CD4-positive, alpha-beta T cell treated with Interleukin-15 for 4 hours (primary cell): ENCODE measurements at places on chromosomes 12 and 14.
A peak's percentile ranks its signal among the peaks of the same experiment; 100 is the strongest.

DNA sequence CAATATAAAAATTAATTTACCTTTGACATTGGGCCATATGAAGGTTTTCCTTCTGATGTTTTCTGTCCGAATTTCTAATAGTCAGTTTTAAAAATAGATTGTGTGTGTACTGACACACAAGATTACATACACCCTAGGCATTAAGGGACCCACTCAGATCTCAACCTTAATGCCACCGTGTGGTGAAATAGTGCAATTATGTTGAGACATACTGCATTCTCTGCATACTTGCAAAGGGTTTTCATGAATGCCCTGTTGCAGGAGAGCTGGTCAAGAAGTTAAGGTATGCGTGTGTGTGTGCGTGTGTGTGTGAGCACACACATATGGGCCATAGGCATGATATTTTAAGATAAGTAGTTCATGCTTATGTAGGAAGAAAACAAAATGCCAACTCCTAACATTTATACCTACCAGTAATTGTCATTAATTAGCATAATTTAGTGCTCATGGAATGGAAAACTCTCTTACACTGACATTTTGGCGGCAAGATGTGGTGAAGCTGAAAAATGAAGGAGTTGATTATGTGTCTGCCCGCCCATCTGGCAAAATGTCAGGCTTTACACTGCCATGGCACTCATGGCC, 58.8 kb downstream of the PIK3C2G start:
- DNase-seq = no peak

DNA sequence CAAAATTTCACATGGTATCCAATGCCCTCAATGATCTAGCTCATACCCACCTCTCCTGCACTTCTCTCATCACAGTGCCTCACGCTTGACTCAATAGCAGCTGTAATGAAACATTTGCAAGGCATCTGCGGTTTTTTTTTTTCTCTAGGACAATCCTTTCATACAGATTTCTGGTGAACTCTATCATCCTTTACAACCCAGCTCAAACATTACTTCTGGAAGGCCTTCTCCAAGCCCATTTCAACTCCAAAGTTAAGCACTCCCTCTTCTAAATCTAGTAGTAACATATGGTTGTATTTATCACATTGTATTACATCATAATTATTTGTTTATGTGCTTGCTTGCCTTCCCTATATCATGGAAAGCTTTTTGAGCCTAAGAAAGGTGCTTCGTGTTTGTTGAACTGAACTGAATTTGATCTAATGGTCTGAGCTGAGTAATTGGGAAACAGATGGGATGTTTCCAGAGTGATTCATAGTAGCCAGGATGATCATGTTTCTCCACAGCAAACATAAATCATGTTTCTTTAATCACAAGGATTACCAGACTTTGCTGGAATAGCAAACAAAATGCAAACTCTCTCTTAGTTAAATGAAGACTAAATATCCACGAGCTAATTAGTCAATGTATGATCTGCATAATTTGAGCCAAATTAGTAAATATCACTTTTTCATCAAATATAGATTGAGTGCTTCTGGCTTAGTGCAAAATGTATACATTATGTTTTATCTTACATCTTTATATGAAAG, 14.3 kb downstream of the CFL2 start:
- DNase-seq = no peak

DNA sequence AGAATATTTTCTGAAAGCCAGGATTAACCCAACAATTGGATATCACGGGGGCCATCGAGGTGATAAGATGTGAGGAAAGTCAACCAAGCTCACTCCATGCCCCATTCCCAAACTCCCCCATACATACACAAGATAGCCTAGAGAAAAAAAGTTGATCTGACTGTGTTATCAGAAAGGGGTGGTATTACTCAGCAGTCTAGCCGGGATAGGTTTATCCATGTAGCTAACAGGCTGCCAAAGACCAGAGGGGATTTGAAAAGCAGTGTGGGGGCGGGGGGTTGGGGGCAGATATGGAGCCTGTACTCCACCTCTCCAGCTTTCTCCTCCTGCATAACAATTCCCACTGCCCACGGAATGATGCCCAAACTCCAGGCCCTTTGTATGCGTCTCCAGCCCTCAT, 13.2 kb upstream of the MAP1LC3B2 start:
- DNase-seq = no peak

GRCh38 chr14:95123891-95124579, 33.3 kb downstream of the DICER1 start:
- no peak for DNase-seq

GRCh38 chr14:70935135-70935534, 27.9 kb downstream of the PCNX1 start:
- DNase-seq = no peak

- peak; percentile 21 for DNase-seq
These were observed 119.8 kb upstream of the CPM start for GRCh38 chr12:69052613-69053408.

DNA sequence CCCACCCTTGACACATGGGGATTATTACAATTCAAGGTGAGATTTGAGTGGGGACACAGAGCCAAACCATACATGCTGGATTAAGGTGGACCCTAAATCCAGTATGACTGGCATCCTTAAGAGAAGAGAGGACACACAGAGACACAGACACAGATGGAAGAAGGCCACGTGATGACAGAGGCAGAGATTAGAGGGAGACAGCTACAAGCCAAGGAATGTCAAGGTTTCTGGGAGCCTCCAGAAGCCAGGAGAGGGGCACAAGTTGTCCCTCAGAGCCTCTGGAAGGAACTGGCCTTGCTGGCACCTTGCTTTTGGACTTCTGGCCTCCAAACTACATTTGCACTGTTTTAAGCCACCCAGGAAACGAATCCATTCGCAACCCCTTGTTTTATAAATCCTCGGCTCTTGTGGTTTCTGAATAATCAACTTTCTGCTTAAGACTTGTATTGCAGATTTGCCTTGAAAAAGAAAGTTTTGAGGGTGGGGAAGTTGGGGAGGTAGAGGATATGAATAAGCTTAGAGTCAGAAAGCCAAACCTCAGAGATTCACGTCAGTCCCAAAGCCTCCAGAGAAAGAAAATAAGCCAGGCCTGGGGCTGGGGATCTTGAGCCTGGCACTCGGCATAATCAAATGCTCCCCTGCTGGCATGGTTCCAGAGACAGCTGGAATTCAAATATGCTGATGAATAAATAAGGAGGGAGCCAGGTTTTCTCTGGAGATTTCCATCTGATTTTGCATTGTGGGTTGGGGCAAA, 224.2 kb upstream of the PWP1 start:
- DNase-seq = no peak

- no peak for DNase-seq
These were observed 11.4 kb upstream of the ORAI1 start for GRCh38 chr12:121614872-121615467.

- DNase-seq = no peak
These were observed 9.4 kb upstream of the DHRS7 start for GRCh38 chr14:60174352-60175254.

DNA sequence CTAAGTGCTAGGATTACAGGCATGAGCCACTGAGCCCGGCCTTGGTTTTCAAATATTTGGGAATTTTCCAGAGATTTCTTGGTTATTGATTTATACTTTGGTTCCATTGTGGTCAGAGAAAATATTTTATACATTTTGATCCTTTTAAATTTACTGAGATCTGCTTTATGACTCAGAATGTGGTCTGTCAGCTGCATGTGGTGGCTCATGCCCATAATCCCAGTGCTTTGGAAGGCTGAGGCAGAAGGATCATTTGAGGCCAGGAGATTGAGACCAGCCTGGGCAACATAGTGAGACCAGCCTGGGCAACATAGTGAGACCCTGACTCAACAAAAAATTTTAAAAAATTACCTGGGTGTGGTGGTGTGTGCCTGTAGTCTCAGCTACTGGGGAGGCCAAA, 49.8 kb downstream of the ADCK1 start:
- DNase-seq = no peak

DNA sequence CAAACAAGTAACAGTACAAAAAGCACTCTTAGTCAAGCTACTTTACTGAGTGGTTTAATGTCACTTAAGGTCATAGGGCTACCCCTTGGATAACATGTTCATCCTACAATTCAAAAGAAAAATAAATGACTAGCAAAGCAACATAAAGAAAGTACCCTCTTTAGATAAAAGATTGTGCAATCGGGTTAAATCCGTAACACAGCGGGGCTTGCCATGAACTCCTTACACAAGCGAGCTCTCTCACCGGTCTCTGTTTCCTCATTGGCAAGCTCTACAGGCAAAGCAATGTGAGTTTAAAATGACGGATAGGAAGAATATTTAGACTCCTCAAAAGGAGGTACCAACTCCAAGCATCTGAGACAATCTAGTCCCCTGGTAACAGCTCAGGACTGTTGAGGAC, 140.6 kb downstream of the EGLN3 start:
- DNase-seq = no peak

- no peak for DNase-seq
These were observed 18.5 kb downstream of the CHST11 start for GRCh38 chr12:104475271-104475670.

DNA sequence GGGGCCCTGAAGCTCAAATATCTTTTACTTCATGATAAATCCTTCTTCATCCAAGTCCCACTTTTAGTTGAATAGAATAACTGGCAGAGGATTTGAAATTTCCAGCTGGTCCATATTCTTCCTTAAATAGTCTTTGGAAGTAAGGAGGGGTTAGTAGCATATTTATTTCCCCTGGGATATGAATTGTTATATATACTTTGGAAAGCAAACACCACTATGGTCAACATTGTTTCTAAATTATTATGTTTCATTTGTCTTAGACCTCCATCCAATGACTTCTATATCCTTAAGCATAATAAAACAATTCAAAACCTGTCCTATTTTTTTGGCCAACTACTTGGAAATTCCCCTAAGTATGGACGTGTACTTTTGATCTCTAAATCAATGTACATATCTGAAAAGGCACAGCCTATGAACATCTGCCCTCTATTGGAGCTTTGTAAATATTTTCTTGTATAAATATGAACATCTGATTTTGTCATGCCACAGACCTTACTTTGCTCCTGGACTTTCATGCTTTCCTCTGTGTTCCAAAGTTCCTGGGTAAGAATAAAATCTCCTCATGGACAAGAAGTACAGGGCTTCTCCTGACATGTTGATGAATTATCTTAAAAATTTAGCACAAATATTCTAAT, 1212.0 kb downstream of the GALC start:
- DNase-seq = no peak

GRCh38 chr12:131845121-131845520, 16.9 kb downstream of the MMP17 start:
- no peak for DNase-seq

- no peak for DNase-seq
These were observed 202.3 kb downstream of the KIF21A start for GRCh38 chr12:39240587-39240986.

DNA sequence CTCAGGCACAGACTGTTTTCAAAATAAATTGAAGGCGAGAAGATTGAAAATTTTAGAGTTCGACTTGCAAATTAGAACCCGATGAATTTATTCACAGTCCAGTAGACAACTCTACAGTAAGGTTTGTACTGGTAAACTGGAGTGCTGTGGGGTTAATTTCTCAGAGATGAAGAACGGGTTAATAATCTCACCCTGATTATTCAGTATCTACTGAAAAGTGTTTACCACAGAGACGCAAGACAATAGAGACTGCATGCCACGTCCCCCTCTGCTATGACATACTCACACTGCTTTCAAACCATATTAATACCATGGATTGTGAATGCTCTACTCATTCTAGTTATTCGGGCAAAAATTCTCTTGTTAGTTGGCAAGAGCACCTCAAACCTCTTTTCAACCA, 36.1 kb downstream of the CFL2 start:
- DNase-seq = no peak

DNA sequence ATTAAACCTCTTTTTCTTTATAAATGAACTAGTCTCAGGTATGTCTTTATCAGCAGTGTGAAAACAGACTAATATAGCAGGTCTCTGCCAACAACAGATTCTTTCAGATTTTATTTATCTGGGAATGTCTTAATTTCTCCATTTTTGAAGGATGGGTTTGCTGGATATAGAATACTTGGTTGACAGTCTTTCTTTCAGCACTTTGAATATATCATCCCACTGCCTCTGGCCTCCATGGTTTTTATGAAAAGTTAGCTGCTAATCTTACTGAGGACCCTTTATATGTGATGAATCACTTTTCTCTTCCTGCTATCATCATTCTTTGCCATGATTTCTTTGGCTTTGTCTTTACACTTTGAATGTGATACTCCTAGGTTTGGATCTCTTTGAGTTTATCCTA, 148.0 kb downstream of the ANO6 start:
- DNase-seq = no peak

GRCh38 chr12:56413392-56413791, 35.8 kb downstream of the TIMELESS start:
- DNase-seq = no peak

- no peak for DNase-seq
These were observed 387 bp upstream of the IPO8 start for GRCh38 chr12:30696103-30696408.
